ENCODE measurements at places on chromosomes 1 and 21.

GRCh38 chr21:31509194-31510017 lies 150.1 kb upstream of the SOD1 start:
- peak; percentile 82 for DNase-seq

GRCh38 chr1:22618056-22618455 lies 18.4 kb upstream of the C1QA start:
- DNase-seq: no peak

GRCh38 chr1:227192163-227192562 lies 126.1 kb downstream of the CDC42BPA start:
- DNase-seq: no peak

- no peak for DNase-seq
These were observed 58.9 kb upstream of the LRRC8D start for GRCh38 chr1:89761901-89762300.

- DNase-seq: no peak
These were observed 32.5 kb downstream of the WNT2B start for GRCh38 chr1:112541299-112541698.

- DNase-seq: peak; percentile 78
These were observed at the start of gene DENND2C for GRCh38 chr1:114669562-114670082. DENND2C (minus strand) TSS chr1:114670049; CDS start chr1:114625984, 44,065 bp downstream.

GRCh38 chr21:31517664-31518414 lies 141.7 kb upstream of the SOD1 start:
- no peak for DNase-seq

DNA sequence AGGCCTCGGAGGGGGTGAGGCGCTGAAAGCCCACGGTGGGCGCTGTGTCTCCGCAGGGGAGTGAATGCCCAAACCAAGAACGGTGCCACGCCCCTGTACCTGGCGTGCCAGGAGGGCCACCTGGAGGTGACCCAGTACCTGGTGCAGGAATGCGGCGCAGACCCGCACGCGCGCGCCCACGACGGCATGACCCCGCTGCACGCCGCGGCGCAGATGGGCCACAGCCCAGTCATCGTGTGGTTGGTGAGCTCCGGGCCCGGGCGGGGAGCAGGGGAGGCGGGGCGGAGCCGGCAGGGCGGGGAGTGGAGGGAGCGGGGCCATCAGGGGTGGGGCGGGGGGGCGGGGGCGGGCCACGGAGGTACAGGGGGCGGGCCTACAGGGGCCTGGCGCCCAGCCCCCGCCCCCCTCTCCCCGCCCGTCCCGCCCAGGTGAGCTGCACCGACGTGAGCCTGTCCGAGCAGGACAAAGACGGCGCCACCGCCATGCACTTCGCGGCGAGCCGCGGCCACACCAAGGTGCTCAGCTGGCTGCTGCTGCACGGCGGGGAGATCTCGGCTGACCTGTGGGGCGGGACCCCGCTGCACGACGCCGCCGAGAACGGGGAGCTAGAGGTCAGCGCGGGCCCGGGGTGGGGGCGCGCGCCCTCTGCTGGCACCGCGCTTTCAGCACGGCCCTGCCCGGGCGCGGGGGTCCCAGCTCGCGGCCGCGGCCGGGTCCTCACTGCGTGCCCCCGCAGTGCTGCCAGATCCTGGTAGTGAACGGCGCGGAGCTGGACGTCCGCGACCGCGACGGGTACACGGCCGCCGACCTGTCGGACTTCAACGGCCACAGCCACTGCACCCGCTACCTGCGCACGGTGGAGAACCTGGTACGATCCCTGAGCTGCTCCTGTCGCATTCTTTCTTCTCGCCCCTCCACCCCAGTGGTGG lies 15.9 kb downstream of the ESPN start:
- peak; percentile 87 for DNase-seq

DNA sequence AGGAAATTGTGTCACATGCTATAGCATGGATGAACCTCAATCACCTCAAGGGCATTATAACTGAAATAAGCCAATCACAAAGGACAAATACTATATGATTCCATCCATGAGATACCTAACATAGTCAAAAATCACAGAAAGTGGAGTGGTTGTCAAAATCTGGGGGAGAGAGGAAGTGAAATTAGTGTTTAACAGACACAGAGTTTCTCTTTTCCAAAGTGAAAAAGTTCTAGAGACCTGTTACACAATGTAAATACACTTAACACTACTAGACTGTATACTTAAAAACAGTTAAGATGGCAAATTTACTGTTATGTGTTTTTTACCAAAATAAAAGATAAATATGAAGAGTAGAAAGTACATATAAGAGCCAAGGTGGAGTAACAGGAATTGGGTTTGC lies 31.8 kb downstream of the ZNF644 start:
- DNase-seq: no peak

GRCh38 chr1:34696981-34697380 lies 57.9 kb upstream of the GJB5 start:
- no peak for DNase-seq

DNA sequence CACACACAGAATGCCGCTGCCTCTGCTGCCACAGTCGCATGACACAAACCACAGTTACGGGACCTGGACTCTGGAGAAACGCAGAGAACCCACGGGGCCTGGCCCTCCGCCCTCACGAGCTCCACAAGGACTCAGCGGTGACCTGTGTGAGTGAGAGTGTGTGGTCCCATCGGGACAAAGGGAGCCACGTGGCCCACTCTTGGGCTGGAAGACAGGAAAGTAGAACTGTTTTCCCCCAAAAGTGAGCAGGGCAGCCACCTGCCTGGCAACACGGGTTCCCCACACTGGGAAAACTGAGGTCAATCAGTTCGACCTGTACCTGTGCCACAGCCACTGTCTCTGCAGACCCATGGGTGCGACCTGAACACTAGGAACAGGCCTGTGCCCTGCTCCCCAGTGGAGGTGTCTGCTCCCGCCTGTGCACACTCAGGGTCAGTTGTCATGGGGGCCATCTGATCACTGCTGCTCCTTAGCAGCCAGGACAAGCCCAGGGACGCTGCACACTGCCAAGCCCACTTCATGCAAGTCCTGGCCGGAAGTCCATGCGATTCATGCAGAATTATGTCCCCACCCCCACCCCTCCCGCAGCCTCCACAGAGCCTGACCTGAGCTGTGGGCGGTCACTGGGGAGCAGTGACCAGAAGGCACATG lies 54.4 kb upstream of the ADARB1 start:
- DNase-seq: peak; percentile 9

GRCh38 chr1:42420911-42421585 lies 34.8 kb downstream of the ZMYND12 start:
- DNase-seq: no peak

DNA sequence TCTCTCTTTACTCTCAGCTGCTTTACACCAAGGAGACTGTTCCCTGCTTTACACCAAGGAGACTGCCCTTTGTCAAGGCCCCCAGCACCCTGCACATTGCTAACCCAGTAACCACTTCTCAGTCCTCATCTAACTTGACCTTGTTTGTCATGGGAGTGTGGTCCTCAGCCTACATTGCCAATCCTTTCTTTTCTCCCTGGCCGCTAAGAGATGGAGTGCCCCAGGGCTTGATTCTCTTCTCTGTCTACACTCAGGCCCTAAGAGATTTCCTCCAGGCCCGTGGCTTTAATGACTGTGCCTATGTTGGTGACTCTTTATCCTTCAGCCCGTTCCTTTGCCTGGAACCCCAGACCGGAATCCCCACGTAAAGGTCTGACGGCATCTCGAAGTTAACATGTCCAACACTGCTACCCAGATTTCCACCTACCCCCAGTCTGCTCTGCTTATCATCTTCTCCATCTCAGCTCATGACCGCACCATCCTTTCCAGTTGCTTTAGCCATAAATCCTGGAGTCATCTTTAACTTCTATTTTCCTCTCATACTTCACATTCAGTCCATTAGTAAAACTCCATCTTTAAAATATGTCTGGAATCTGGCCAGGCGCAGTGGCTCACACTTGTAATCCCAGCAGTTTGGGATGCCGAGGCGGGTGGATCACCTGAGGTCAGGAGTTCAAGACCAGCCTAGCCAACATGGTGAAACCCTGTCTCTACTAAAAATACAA lies 9.5 kb upstream of the SEMA4A start:
- no peak for DNase-seq

- DNase-seq: no peak
These were observed 213.8 kb upstream of the TMEM51 start for GRCh38 chr1:14939527-14940284.

GRCh38 chr21:14382835-14383595 lies at the start of gene HSPA13:
HSPA13 (minus strand) TSS chr21:14383146; CDS start chr21:14383119, 27 bp downstream.
- DNase-seq: peak; percentile 99

DNA sequence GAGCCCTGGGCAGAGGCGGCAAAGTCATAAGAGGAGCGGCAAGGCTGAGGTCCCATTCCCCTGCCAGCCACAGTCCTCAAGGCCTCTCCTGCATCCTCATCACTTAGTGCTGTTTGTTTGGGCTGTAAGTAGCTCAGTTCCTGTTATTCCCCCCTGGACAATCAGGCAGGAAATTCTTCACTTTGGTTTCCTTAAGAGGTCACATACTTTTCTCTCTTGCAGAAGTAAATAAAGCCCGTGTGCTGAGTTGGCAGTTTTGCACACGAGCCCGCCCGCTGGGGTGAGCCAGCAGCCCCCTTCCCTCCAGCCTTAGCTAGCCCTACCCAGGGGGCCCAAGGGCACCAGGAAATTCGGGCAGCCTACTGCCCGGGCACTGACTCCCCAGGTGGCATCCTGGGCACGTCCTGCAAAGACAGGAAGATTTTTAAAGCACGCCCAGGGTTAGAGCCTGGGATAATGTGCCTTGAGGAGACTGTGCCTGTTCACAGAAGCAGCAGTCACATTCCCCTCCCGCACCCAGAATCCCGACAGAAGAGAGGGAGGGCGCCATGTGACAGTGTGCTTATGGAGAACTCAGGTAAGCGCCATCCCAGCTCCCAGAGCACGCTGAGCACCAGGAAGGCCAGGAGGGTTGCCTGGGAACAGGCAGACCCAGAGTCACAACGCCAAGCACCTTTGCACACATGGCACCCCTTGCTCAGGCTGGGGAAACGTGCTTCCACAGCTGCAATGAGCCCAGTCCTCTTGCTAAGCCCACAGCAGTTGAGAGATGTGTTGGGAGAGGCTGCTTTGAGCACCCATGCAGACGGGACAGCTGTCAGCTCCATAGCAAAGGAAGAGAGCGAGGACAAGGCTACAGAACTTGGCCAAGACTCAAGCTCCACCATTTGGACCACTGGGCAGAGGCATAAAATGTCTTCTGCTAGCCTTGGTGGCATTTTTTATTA lies 144.5 kb upstream of the TMEM51 start:
- no peak for DNase-seq

DNA sequence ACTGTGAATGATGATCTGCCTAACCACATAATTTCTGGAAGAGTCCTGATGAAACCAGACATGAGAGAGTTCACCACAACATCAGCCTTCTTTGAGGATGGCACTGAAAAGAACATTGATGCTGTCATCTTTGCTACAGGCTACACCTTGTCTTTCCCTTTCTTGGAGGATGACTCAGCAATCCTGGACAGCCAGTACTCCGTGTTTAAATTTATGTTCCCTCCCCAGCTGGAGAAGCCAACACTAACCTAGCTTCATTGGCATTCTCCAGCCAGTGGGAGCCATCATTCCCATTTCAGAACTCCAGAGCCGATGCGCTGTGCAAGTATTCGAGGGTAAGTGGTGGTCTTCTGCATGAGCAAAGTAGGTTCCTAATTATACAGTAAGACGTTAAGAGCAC lies 164.1 kb upstream of the POGK start:
- DNase-seq: no peak

GRCh38 chr1:108845991-108846390 lies 10.9 kb downstream of the AKNAD1 start:
- DNase-seq: no peak

DNA sequence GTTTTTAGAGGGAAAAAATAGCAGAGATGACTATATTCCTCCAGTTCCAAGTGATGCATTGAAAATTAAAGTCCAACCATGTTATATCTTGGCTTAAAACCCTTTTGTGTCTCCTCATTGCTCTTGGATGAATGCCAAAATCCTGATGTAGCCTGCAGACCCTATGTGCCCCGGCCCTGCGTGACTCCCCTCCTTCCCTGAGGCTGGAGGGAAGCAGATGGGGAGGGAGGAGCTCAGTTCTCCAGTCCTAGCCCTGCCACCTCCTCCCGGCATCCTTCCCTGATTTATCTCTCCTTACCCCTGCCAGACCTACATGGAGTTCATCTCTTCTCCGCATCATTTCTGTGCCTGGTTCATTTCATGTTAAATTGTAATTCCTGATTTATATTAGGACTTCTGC lies 397.4 kb downstream of the PTPRU start:
- no peak for DNase-seq

GRCh38 chr1:156608036-156608674 lies 6.9 kb upstream of the GPATCH4 start:
- DNase-seq: peak; percentile 53

GRCh38 chr1:244271691-244272308 lies 179.9 kb downstream of the ADSS2 start:
- DNase-seq: no peak

- DNase-seq: no peak
These were observed 62.3 kb downstream of the DHRS3 start for GRCh38 chr1:12555411-12556367.

DNA sequence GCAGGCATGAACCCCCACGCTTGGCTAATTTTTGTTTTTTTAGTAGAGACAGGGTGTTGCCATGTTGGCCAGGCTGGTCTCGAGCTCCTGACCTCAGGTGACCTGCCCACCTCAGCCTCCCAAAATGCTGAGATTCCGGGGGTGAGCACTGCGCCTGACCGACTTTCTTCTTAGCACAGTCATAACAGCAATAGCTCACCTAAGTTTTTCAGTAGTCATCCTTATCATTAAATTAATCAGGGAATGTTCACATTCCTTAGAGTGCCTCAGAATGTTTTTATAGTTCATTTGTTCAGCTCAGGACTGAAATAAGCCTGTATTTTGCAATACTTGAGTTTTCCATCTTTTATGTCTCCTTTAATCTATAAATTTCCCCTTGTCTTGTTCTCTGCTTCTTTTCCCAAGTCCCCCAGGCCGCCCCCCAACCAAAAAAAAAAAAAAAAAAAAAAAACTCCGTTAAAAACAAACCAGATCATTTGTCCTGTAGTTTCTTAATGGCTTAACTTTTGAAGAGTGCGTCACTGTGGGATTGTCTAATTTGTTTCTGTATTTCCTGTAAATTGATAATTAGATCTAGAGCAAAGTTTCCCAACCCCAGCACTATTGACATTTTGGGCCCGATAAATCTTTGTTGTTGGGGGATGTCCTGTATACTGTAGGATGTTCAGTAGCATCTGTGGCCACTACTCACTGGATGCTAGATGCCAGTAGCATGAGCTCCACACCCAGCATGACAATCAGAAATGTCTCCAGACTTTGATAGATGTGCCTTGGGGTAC lies 120.7 kb downstream of the ITSN1 start:
- DNase-seq: no peak

DNA sequence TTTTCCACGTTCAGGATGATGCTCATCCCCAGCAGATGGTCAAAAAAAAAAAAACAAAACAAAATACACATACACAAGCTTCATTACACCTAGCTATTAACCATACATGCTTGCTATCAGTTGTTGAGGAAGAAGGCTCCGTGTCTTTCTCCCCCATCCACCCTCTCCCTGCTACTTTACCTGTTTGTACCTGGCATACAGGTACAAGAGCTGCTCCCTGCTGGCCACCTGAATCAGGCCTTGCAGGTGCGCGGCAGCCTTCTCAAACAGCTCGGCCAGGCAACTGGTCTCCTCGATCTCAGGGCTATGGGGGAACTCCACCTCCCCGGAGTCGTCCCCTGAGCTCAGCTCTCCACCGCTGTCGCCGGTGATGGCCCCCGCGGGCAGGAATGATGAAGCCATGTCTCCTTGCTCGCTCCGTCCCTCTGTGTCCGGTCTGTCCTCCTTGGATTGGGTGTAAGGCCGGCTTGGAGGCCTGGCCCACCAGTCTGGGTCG lies 464 bp downstream of the ACBD6 start:
- DNase-seq: no peak

GRCh38 chr1:12177999-12178441 lies 11.2 kb downstream of the TNFRSF1B start:
- DNase-seq: no peak

GRCh38 chr1:24413350-24414163 lies at the start of gene STPG1:
STPG1 (minus strand) TSS chr1:24413782; CDS start chr1:24401388, 12,394 bp downstream.
- peak; percentile 79 for DNase-seq

Data from WTC11 (cell line).